CD4-positive, alpha-beta memory T cell (primary cell): ENCODE measurements at places on chromosomes 2 and 18. TPM values are rescaled to one million over a fixed set of nuclear protein-coding genes. Genes with fewer than 3 reads are reported as not detected.

ASAP2 gene
- not detected for total RNA-seq

- no peak for DNase-seq
Observed at GRCh38 chr18:75075016-75075305, 134.0 kb downstream of the PTGR3 start.

RBM44 gene
- total RNA-seq = 1.1 TPM

- no peak for DNase-seq
Observed at GRCh38 chr2:101696272-101697123, 1.0 kb upstream of the MAP4K4 start.

DNA sequence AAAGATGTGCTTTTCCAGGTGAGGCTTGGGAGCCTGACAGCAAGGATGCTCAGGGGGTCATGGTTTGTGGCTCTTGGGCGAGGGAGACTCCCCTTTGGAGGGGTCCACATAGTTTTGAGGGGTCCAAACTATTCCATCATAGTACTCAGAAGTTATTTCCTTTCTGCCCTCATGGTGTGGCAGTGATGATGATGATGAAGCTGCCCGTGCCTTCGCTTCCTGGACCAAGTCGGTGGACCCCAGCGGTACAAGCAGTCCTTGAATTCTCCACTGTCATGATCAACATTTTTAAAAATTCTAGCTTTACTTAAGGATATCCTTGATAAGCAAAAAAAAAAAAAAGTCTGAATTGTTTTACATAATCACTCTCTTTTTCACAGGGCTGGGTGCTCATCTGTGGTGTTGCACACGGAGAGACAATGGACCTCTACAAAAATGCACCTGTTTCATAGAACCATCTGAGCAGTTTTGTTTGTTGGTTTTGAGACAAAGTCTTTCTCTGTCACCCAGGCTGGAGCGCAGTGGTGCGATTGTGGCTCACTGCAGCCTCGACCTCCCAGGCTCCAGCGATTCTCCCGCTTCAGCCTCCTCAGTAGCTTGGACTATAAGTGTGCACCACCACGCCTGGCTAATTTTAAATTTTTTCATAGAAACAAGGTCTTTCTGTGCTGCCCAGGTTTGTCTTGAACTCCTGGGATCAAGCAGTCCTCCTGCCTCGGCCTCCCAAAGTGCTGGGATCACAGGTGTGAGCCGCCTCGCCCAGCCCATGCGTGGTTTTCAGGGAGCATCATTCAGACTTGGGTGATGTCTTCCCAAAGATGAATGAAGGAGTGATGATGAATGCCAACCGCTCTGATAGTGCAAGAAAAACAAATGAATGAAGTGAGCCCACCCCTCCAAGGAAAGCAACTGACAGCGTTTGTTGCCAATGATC, 271.4 kb upstream of the HDAC4 start:
- DNase-seq = no peak

- no peak for DNase-seq
Observed at GRCh38 chr2:60759654-60760053, 3.6 kb downstream of the PAPOLG start.

- no peak for DNase-seq
Observed at GRCh38 chr2:128988326-128988725, 669.7 kb upstream of the HS6ST1 start.

FAM228B gene
- 24.4 TPM for total RNA-seq

GRCh38 chr2:217878915-217879590, 123.7 kb downstream of the TNS1 start:
- DNase-seq = no peak

DNA sequence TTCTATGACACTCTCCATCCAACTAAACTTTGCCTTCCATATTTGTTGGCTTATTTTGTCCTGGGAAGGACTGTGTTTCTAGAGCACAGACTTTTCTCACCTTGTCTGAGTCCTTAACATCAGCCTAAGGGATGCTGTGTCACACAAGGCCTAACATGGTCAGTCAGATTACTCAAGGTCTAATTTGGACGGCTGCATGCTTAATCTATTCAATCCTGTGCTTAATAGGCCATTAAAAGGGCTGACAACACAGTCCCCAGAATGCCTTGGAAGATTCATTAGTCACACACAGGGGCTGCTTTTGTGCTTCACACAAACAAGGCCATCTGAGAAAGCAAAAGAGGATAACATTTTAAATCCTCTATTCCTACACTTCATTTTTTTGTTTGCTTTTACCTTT, 84.0 kb downstream of the DYNAP start:
- DNase-seq = no peak

SGO2 gene
- 4.4 TPM for total RNA-seq

REG1B gene
- not detected for total RNA-seq

DNA sequence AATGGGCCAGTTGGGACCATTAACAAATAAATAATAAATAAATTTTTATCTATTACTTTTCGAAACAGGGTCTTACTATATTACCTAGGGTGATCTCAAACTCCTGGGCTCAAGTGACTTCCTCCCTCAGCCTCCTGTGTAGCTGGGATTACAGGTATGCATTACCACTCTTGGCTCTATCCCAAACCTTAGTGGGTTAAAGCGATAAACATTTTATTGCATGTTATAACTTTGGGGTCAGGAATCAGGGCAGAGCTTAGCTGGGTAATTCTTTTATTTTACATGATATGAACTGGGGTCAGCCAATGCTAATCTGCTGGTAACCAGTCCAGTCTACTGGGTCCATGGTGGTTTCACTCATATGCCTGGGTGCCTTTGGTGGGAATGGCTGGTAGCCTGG, 127.8 kb downstream of the MYO3B start:
- no peak for DNase-seq

DNA sequence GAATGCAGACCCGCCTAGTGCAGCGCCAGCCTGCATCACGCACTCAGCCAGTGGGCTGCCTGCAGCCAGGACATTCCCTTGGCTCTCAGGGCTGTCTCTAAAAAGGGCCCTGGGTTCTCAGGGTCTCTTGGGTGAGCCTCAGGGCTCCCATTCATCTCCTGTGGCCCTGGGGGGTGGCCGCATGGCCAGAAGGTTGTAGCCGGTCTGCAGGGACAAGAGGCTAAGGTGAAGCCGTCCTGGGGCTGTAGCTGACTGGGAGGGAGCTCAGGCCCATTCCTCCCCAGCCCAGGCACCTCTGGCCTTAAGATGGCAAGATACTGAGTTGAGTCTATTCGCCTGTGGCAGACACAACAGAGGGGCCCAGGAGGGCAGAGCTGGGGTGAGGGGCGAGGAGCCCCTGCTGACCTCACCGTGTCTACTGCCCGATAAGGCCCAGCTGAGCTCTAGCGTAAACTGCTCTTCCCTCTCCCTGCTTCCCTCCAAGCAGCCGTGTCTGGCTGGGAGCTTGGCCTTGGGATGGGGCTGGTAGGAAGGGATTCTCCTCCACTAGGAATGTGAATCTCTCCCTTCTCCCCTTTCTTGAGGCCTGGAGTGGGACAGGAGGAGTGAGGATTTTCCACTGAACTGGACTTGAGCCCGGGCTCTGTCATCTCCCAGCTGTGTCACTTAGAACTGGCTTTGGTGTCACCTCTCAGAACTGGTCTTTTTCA, 37.9 kb downstream of the INHBB start:
- no peak for DNase-seq

GRCh38 chr2:159677654-159678053, 34.7 kb upstream of the MARCHF7 start:
- DNase-seq = no peak

- no peak for DNase-seq
Observed at GRCh38 chr18:37508207-37508606, 57.4 kb downstream of the CELF4 start.

ANKRD30BL gene
- not detected for total RNA-seq

- no peak for DNase-seq
Observed at GRCh38 chr2:71668326-71669057, 215.1 kb downstream of the DYSF start.

DNA sequence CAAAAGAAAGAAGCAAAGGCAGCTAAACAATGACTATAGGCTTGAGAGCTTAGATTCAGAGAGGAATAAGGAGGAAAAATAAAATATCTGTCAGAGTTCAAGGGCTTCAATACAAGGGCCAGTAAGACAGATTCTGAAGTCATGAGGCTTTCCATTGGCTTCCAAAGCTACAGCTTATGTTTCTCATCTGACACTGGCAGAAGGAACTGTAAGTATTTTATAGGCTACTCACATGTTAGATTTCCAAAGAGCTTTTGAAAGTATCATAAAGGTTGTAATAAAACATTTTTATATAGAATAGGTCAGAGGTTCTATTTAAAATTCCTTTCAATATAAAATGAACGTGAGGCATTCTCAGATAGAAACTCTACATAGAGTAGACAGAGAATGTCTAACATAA, 746.6 kb upstream of the NXPH2 start:
- no peak for DNase-seq

FAM237A gene
- not detected for total RNA-seq

GRCh38 chr2:160208655-160209515, 8.8 kb upstream of the ITGB6 start:
- DNase-seq = no peak

GRCh38 chr18:39627936-39628335, 2062.3 kb upstream of the CELF4 start:
- DNase-seq = no peak
